ENCODE measurements at places on chromosomes 11 and 22.

DNA sequence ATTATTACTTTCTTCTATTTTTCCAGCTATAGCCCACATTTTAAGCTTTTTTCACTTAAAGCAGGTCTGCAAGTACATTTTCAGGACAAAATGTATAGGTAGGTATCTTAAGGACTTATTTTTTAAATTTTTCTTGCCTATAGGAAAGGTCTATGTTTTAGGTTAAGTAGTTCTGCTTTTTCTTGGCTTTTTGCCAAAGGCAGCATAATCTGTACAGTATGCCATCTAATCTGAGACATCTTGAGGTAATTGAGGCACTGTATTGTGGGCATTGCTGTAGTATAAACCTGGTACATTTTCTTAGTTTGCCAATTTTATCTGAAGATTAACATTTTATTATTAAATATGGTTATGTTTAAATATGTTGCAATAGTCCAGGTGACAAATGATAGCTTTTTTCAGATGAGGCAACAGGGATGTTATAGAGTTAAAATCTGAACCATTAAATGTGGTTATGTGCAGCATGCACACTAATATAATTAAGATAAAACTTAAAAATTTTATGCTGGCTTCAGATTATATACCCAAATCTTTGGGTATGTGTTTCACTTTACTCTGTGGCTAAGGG lies 42.9 kb downstream of the QSER1 start:
- no peak for DNase-seq

DNA sequence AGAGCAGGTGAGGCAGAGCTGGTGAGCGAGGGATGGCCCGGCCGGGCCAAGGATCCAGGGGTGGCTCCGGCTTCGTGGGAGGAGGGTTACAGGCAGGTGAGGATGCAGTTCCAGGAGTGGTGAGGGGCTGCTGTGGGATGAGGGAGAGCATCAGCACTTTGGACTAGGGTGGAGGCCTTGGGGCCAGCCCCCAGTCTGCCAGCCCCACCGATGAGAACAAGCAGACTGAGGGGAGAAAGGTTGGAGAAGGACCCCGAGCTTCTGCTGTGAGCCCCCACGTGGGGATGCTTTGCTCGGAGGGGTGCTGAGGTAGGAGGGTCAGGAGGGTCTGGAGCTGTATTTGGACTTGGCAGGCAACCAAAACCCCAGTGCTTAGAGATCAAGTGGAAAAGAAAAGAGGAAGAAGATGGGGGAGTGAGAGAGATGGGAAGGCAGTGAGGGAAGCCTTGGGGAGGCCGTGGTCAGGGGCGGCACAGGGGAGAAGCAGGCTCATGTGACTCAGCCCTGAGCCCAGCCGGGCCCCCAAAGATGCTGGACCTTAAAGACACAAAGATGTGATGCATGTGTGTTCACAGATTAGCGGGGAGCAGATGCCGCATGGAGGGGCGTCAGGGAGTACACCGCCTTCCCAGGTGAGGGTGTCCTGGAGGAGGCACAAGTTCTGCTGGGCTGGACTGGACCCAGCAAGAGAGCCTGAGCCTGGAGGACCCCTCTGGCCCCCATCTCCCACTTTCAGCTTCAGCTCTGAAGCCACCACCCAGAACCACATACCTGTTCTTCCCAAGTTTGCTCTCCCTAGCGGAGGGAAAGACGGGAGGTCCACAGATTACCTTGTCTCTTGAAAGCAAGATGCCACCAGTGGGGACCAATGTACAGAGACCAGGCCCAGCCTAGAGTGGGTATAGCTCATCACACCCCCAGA lies 91.3 kb downstream of the CDKN1C start:
- peak; percentile 74 for DNase-seq

DNA sequence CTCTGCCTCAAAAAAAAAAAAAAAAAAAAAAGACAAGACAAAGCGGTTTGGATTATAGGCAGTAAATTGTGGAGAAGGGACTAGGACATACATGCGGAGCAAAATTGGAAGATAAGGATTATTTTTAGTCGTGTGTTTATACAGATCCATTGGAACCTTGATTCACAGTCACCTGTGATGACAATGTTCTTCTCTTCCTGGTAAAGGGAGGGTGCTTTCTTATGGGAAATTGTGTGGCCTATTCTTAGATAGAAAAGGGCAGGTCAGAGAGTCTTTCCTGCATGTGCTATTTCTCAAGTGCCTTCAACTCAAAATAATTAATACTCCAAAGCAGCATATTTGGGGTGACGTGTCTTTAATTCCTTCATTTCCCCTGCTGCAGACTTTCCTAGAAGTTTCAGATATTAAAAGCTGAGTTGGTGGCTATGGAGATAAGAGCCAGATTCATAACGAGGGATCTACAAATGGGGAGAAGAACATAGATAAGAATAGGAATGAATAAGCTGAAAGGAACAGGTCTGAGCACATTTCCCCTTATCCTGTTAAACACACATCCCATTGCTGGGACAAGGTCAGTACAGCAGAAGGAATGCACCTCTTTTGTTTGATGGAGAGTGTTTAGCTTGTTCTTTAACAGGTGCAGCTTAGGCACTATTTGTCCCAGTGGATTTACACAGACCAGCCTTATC lies 22.5 kb downstream of the GSTT2B start:
- DNase-seq = no peak

DNA sequence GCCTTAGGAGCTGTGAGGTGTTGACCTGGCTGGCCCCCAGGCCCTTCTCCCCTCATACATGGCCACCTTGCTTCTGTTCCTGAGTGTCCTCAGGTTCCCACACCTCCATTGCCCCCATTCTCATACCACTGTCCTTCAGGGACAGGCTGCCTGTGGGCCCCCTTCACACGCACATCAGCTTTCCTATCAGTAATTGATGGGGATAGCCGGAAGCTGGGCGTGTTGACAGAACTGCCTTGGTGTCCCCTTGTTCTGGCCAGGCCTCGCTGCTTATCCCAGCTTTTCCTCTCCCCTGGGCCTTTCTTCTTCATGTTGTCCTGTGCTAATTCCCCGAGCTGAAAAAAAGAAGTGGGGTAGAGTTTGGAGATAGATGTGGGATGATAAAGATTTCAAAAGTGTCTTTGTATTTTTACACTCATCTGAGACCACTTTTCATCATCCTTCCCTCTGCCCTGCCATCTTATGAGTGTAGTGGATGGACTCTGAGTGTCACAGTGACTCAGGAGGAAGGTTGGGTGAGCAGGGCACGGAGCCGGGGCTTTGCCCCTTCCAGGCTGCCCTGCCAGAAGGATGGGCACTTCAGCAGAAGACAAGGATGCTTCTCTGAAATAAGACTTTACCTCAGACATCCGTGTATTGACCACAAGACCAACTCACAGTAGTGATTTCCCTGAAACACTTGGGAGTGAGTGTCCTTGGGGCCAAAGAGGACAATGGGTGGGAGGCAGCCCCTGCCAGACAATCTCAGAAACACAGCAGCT lies 42.8 kb downstream of the MED15 start:
- peak; percentile 59 for DNase-seq

GRCh38 chr11:79441461-79441875 lies 638 bp upstream of the TENM4 start:
- DNase-seq = no peak

- no peak for DNase-seq
Observed at GRCh38 chr11:120707098-120707497, 195.6 kb downstream of the GRIK4 start.

DNA sequence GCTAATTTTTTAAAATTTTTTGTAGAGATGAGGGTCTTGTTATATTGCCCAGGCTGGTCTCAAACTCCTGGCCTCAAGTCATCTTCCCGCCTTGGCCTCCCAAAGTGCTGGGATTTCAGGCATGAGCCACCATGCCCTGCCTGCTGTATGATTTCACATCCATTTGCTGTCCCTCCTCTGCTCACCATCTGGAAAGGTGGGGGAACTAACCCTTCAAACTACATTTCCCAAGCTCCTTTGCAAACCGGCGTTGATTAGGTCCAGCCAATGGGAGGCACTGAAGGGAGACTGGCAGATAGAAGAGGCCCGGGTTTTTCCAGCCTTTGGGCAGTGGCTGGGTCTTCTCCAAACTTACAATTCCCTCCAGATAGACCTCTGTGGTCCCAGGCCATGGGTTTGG lies 19.3 kb downstream of the RFPL1 start:
- DNase-seq = peak; percentile 34

DNA sequence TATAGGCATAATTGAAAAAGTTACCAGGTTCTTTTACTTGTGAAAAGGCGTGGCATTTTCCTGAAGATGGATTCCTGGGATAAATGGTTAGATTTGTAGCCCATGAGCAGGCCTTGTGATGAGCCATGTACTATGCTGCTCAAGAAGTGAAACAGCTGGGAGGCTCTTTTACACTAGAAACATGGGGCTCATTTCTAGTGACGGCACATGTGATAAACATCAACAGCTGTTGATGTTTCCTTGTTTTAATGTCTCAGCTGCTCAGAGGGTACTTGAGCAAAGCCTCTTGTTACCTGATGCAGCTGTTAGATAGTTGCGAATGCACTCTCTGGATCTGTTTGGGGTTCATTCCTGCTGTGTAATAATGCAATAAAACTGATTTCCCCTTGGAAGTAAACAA lies 396.8 kb downstream of the GUCY1A2 start:
- no peak for DNase-seq

DNA sequence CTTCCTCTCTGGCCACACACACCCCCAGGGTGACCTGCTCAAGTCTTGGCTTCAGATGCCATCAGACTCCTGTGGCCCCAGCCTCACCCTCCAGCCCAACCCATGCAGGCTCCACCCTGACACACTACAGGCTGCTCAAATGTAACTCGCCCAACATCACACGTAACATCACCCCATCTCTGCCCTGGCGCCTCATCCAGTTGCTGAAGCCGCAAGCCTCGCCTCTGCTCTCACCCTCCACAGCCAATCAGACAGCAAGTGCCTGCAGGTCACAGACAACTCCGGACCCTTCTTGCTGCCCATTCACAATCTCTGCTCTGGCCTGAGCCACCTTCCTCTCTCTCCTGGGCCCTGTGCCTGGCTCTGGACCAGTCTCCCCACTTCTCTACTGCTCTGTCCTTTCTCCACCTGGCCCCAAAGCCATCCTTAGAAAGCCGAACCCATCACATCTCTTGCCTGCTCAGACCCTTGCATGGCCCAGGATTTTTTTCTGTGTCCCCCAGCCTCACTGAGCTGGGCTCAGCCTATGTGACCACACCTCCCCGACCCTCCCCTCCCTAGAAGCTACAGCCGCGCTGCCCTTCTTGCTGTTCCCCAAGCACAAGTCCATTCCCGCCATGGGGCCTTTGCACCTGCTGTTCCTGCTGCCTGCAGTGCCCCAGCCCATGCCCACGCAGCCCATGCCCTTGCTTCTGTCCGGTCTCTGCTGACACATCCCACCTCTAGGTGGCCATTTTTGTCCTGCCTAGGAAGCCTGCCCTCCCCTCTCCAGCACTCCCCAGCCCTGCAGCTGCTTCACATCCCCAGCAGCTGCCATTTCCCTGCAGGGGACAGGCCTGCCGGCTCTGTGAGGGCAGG lies 333.9 kb downstream of the CTTN start:
- peak; percentile 75 for DNase-seq

- no peak for DNase-seq
Observed at GRCh38 chr11:41999066-41999465, 539.6 kb upstream of the LRRC4C start.

DNA sequence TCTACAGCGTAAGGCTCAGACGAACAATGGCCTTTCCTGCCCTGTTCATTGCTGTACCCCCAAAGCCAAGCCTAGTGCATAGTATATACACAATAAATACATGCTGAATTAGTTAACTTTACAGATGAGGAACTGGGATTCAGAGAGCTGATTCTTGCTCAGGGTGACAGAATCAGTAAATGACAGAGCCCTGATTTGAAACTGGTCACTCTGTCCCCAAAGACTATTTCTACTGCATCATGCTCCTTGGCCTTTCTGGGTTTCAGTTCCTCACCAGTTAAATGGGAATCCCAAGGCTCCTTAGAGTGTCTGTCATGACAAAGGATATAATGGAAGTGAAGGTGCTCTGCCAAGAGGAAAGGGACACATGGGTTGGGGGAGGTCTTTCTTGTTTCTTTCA lies 50.5 kb upstream of the TSKU start:
- DNase-seq = no peak

GRCh38 chr22:26756675-26757293 lies 99.4 kb downstream of the MIAT start:
- peak; percentile 89 for DNase-seq

DNA sequence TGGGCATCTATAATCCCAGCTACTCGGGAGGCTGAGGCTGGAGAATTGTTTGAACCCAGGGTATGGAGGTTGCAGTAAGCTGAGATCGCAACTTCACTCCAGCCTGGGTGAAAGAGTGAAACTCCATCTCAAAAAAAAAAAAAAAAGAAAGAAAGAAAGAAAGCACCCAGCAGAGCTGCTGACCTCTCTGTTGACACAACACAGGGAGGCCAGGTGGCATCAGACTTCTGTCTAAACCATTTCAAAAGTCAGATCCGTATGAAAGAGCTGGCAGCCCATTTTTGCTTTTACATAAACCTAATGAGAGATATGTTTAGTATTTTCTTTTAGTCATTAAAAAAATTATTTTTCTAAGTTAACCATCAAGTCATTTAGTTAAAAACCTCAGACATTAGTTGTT lies 64.4 kb upstream of the RRM1 start:
- no peak for DNase-seq

DNA sequence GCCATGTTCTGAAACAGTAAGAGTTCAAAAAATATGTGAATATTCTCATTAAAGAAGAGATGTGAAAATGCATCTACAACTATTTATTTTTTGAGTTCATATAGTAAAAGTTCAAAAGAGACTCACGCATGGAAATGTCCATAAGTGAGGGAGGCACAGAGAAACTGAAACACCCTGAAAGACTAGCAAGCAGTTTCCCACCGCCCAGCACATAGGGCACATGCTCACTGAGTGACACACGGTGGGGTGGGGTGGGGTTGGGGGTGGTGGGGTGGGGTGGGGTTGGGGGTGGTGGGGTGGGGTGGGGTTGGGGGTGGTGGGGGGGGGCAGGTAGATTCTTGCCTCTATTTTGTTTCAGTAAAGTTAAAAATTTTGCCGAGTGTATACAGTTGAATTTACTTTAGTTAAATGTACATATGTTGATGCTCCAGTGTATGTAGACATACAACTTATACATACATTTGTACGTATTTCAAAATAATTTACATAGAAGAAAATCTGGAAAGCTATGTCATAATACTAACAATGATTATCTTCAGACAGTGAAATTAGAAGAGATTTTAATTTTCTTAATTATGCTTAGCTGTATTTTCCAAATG lies 6.3 kb downstream of the CCDC34 start:
- no peak for DNase-seq

DNA sequence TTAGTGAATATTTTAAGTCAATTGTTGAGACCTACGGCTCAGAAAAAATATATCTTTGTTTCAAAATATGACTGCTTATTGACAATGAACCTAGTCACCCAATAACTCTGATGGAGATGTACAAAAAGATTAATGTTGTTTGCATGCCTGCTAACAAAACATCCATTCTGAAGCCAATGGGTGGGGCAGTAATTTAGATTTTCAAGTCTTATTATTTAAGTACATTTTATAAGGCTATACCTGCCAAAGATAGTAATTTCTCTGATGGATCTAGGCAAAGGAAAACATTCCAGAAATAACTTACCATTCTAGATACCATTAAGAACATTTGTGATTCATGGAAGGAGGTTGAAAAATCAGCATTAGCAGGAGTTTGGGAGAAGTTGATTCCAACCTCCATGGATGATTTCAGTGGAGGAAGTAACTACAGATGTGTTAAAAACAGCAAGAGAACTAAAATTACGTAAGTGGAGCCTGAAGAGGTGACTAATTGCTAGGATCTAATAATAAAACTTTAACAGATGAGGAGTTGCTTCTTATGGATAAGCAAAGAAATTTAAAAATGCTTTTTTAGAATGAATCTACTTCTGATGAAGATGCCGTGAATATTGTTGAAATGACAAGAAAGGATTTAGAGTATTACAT lies 26.4 kb upstream of the OR8D2 start:
- DNase-seq = no peak
